Left renal pelvis (tissue), 4 donors: ENCODE measurements at places on chromosomes 16 and 17.

- no peak for DNase-seq
These were observed 4.8 kb downstream of the CD2BP2 start for GRCh38 chr16:30350134-30350871.

- no peak for DNase-seq
These were observed 14.4 kb downstream of the ASPSCR1 start for GRCh38 chr17:81991684-81992305.

DNA sequence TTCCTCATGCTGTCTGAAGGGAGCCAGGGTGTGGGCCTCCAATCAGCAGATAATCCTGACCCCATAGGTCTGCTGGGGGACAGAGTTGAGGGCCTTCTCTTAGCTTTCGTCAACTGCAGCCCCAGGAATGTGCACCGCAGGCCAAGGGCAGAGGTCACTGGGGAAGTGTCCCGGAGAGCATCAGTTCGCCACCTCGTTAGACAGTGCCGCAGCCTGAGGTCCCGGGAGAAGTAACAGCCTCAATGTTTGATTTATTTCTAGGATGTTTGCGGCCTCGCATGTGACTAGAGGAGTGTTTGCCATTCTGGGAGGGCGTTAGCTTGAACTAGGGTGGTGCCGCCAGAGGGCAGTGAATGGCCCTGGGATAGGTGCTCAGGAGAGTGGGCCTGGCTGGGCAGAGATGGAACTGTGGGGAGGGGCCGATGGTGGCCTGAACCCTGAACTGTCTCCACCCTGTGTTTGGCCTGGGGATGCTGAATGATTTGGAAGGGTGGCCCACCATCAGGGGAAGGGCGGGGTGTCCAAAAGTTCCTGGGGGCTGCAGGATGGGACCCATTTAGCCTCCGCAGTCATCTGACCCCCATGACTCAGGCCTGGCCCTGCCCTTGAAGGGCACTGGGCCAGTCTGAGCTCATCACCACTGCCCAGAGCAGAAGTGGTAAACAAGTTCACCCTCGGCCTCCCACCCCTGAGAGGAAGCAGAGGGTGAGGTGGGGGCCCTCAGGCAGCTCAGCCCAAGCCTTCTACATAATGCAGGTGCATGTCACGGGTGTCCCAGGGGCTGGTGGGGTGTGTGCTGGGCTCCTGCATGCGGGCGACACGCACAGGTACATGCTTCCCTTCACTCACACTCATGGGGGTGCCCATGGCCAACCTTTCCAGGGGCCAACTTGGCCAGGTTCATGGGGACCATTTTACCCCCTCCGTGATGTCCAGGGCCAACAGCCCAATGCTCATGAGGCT, 12.4 kb upstream of the TAC4 start:
- no peak for DNase-seq

DNA sequence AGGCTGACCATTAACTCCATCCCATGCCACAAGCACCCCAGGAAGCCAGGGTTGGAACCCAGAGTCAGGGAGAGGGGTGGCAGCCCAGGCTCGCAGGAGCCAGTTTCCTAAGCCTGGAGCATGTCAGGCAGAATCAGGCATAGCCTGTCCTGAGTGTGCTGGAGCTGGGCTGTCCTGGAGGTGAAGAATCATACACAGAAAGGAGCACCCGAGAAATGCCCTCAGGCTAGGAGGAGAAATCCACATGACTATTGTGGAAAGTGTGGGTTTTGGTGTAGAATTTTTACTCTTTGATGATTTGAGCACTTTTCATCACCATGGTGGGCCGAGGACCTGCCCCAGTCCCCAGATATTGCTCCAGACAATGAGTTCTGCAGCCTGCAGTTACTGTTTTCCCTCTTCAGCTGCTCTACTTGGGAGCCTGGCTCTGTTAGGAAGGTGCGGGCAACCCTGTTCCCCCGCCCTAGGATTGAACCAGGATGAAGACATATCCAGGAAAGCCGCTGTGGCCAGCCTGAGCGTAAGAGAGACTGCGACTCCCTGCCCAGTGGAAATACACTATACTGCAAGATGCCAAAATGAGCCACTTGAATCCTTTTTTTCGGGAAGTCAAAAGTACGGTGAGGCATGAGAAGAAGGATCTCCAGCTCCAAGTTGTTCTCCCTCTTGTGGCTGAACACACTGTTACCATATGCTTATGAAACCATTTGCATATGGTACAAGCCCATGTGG, 29.0 kb upstream of the HEATR6 start:
- no peak for DNase-seq

DNA sequence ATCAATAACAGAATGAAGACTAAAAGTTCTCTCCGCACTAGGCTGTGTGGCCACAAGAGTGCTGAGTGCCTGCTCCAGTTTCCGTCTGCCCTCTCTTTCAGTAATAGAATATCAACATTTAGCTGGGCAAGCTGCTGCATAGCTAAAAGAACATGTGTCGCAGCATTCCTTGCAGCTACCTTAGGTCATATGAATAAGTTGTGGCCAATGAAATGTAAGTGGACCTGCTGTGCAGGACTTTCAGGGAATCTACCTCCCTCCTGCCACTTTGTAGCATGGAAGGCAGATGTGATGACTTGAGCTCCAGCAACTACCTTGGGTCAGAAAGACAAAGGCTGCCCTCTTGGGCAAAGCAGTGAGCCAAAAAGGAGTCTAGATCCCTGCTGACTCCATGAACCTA, 25.4 kb downstream of the SLC39A11 start:
- DNase-seq: no peak

- peak; percentile 46 for DNase-seq
These were observed 4.9 kb upstream of the ZNF267 start for GRCh38 chr16:31868691-31869167.

- no peak for DNase-seq
These were observed 8.7 kb downstream of the CCL17 start for GRCh38 chr16:57413301-57413730.

- no peak for DNase-seq
These were observed 4.5 kb downstream of the PCGF2 start for GRCh38 chr17:38743556-38744171.
